Heart right ventricle (tissue), 16 donors: ENCODE measurements at places on chromosomes 5 and 9. TPM values are rescaled to one million over a fixed set of nuclear protein-coding genes. Genes with fewer than 3 reads are reported as not detected.

PALM2AKAP2 gene
- 3.7 TPM for polyA plus RNA-seq

LHX2 gene
- polyA plus RNA-seq, result 0.23 TPM

FUT7 gene
- 0.07 TPM for polyA plus RNA-seq

RGS14 gene
- 2.6 TPM for polyA plus RNA-seq

RASEF gene
- not detected for polyA plus RNA-seq

FAM78A gene
- 27.3 TPM for polyA plus RNA-seq

MYOT gene
- polyA plus RNA-seq, result 180 TPM

ERBIN gene
- 12.5 TPM for polyA plus RNA-seq

GRCh38 chr5:107687937-107688336 lies 17.2 kb upstream of the EFNA5 start:
- H3K4me1 ChIP-seq, result no peaks in the 10 kb centered on the region
- no peak overlapping the region for H3K4me3 ChIP-seq
- no peak for DNase-seq
- no peaks in the 10 kb centered on the region for H3K27me3 ChIP-seq

DNA sequence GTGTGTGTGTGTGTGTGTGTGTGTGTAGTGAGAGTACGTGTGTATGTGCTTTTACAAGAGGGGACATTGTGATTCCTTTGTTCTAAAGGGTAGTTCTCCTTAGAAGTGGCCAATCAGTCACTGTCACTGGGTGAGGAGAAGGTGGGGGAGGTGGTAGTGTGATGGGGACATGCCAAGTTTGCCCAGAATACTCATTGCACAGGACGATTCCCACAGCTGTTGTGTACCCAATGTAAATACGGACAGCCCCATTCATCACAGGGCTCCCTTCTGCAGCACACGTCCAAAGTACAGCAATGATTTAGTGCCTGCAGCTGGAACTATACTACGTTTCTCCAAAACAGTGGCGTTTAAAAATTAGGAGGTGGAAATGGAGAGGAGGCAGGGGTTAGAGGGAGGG lies 287.8 kb downstream of the TLR4 start:
- no peaks in the 10 kb centered on the region for H3K27me3 ChIP-seq
- no peak overlapping the region for H3K4me3 ChIP-seq
- DNase-seq, result no peak
- no peaks in the 10 kb centered on the region for H3K36me3 ChIP-seq

DNA sequence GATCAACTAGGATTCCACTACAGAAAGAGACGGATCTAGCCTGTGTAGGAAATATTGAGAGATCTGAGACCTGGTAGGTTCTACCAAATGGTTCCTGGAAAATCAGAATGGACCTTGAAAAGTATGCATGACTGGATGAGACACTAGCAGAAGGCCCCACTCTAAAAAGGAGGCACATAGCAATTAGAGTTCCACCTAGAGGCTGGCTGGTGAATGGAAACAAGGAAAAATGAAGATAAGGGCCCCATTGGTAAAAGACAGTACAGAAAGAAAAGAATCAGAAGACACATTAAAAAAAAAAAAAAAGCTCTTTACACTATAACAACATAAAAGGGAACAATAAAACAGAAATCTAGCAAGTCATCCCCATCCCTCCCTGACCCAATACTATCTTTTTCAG lies 518.5 kb downstream of the NR2F1-AS1 start:
- no peaks in the 10 kb centered on the region for H3K4me1 ChIP-seq
- H3K4me3 ChIP-seq, result no peak overlapping the region
- no peaks in the 10 kb centered on the region for H3K36me3 ChIP-seq
- H3K27ac ChIP-seq, result no peak overlapping the region
- H3K27me3 ChIP-seq, result no peaks in the 10 kb centered on the region
- DNase-seq, result no peak

DNA sequence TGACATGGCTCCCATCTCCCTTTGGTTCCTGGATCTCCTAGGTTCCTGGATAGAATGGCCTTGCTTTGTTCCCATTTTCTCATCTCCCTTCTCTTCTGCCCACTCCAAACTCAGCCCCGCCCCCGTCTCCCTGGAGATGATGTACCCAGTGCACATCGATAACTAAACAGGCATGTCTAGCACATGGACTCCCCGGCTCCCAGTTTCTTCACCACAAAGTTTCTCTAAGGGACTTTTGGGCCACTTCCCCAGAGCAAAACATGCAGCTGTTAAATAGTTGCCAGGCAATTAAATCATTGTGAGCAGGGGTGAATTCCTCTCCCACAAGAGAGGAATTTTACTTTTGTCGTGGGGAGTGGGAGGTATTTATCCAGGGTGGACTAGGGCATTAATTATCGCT lies 259.0 kb downstream of the GADD45G start:
- no peak overlapping the region for H3K27ac ChIP-seq
- peaks cover 5% of the 10 kb centered on the region for H3K4me1 ChIP-seq
- no peak for DNase-seq
- H3K27me3 ChIP-seq, result no peaks in the 10 kb centered on the region
- H3K4me3 ChIP-seq, result no peak overlapping the region

- H3K4me1 ChIP-seq, result peaks cover 59% of the 10 kb centered on the region
- DNase-seq, result no peak
- H3K4me3 ChIP-seq, result no peak overlapping the region
- H3K27me3 ChIP-seq, result no peaks in the 10 kb centered on the region
Observed at GRCh38 chr5:78526049-78526525, 122.5 kb downstream of the LHFPL2 start.

DNA sequence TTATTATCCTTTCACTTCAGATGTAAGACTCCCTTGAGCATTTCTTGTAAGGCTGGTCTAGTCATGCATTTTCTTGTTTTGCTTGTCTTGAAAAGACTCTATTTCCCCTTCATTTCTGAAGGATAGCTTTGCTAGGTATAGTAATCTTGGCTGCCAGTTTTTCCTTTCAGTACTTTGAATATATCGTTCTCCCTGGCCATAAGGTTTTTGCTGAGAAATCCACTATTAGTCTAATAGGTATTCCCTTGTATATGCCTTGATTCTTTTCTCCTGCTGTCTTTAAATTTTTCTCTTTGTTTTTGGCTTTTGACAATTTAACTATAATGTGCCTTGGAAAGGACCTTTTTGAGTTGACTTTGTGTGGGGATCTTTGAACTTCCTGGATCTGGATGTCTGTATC lies 16.8 kb upstream of the OR2S2 start:
- H3K4me1 ChIP-seq, result no peaks in the 10 kb centered on the region
- H3K4me3 ChIP-seq, result no peak overlapping the region
- H3K27me3 ChIP-seq, result peaks cover 9% of the 10 kb centered on the region
- H3K36me3 ChIP-seq, result no peaks in the 10 kb centered on the region

DNA sequence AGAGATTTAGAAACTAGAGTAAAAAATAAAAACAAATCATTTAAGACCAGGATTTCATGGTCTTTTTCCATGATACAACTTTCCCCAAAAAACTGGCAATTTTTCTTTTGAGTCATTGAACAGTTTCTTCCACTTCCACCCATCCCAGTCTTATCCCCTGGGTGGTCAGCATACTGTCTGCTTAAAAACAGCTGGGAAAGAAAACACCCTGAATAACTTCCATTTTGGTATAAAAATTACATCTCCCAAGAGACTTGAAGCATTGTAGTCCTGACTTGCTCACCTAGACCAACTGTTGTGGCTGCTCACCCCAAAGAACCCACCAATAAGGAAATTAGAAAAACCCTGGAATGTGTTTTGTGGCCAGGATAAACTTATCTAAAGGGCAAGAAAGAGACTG lies 731.3 kb downstream of the NR2F1-AS1 start:
- H3K27ac ChIP-seq, result no peak overlapping the region
- H3K27me3 ChIP-seq, result no peaks in the 10 kb centered on the region
- H3K4me3 ChIP-seq, result no peak overlapping the region
- no peak for DNase-seq

DNA sequence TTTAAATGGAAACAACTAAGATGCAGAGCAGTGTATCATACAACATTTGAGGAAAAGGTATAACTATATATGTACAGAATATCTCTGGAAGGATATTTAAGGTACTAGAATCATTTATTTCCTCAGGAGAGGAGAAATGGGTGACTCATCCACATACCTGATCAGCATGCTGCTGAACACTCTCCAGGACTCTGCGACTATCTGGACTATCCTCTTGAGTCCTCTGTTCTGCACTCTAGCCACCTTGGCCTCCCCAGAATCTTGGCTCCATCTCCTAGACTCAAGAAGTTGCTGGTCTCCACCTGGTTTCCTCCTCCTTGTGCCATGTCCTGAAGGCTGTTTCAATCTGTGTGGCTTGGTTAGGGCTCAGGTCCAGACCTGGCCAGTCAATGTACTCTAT lies 8.8 kb upstream of the PRDM6 start:
- no peak overlapping the region for H3K4me3 ChIP-seq
- no peaks in the 10 kb centered on the region for H3K27me3 ChIP-seq
- DNase-seq, result no peak
- no peaks in the 10 kb centered on the region for H3K36me3 ChIP-seq

GRCh38 chr5:127077366-127077765 lies 4.1 kb upstream of the C5orf63 start:
- no peaks in the 10 kb centered on the region for H3K36me3 ChIP-seq
- DNase-seq, result no peak
- H3K27me3 ChIP-seq, result no peaks in the 10 kb centered on the region
- H3K4me1 ChIP-seq, result peaks cover 13% of the 10 kb centered on the region

DNA sequence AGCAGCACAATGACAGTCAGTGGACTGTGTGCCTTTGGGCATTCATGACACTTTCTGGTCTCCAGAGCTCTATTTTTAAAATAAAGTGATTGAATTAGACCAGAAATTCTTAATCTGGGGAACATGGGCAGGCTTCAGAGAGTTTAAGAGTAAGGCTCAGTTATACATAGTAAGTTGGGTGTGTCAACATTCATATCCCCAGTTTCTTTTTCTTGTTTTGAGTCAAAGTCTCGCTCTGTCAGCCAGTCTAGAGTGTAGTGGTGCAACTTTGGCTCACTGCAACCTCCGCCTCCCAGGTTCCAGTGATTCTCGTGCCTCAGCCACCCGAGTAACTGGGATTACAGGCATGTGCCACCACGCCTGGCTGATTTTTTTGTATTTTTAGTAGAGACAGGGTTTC lies 13.7 kb upstream of the KIF4B start:
- no peaks in the 10 kb centered on the region for H3K4me1 ChIP-seq
- H3K4me3 ChIP-seq, result no peak overlapping the region
- no peak for DNase-seq
- no peak overlapping the region for H3K27ac ChIP-seq

DNA sequence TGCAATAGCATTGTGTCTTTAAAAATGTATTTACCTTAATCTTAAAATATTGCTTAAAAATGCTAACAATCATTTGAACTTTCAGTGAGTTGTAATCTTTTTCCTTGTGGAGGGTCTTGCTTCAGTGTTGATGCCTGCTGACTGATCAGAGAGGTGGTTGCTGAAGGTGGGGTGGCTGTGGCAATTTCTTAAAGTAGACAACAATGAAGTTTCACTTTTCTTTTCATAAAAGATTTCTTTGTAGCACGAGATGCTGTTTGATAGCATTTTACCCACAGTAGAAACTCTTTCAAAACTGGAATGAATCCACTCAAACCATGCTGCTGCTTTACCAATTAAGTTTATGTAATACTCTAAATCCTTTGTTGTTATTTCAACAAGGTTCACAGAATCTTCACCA lies 50.8 kb downstream of the NR3C1 start:
- H3K36me3 ChIP-seq, result no peaks in the 10 kb centered on the region
- H3K4me1 ChIP-seq, result peaks cover 4% of the 10 kb centered on the region
- no peak for DNase-seq
- no peak overlapping the region for H3K27ac ChIP-seq
- no peaks in the 10 kb centered on the region for H3K27me3 ChIP-seq
- H3K4me3 ChIP-seq, result no peak overlapping the region

DNA sequence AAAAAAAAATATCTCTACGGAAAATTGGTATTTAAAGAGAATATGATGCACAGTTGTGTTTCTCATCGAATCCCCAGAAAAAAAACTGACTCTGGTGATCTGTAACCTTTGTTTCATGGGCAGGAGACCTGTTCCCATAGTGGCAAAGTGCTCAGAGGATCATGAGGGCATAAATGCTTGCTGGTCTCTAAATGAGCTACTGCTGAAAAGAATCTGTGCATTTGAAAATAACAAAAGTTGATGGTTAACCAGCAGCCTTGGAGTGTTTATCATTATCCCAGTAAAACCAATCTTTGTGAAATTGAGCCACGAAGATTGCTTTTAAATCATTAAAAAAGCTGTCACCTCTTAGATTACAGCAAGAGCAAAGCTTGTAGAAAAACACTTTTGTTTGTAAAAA lies 775.4 kb downstream of the MTRR start:
- H3K27me3 ChIP-seq, result no peaks in the 10 kb centered on the region
- H3K27ac ChIP-seq, result no peak overlapping the region
- H3K36me3 ChIP-seq, result no peaks in the 10 kb centered on the region

GRCh38 chr5:132961887-132962286 lies 1.5 kb downstream of the AFF4 start:
- peak overlapping the region; percentile 99 for H3K27ac ChIP-seq
- no peak for DNase-seq
- H3K4me1 ChIP-seq, result peaks cover 37% of the 10 kb centered on the region
- peaks cover 4% of the 10 kb centered on the region for H3K36me3 ChIP-seq
- peak overlapping the region; percentile 96 for H3K4me3 ChIP-seq
- no peaks in the 10 kb centered on the region for H3K27me3 ChIP-seq

DNA sequence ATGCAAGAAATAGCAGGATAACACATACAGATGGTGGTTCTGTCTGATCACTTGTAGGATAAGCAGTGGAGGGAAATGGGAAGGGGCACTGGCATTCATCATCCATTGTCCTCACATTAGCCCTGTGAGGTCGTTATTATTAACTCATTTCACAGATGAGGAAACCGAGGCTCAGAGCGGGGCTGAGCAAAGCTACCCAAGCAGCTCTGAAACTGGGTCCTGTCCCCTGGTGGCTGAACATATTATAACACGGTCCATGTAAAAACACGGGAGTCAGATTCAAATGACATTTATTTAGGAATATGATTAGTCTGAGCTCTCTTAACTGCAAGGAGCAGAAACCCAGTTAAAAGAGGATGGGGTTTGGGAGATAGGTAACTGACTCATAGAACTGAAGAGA lies 43.1 kb downstream of the HRH2 start:
- no peaks in the 10 kb centered on the region for H3K27me3 ChIP-seq
- no peak overlapping the region for H3K27ac ChIP-seq
- H3K4me3 ChIP-seq, result no peak overlapping the region
- DNase-seq, result no peak

GRCh38 chr5:41201082-41201772 lies 12.1 kb downstream of the C6 start:
- H3K27ac ChIP-seq, result peak overlapping the region; percentile 10
- no peaks in the 10 kb centered on the region for H3K4me1 ChIP-seq
- no peak for DNase-seq
- no peak overlapping the region for H3K4me3 ChIP-seq

DNA sequence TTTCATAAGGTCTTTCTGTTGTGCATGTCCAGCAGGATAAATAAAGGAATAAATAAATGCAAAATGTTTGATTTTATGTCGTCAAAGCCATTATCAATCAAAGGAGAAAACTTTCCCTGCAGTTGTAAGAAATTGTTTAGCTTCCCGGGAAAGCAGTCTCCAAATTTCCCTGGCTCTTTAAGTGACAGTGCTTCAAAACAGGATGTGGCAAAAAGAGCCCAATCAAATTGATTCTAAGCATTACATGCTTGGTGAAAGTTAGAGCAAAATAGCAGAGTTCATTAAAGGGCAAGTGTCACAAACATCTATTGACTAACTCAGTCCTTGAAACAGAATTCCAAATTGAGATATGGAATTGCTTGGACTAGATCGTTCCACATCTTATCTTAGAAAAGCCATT lies 704.1 kb downstream of the PRELID2 start:
- no peak for DNase-seq
- no peaks in the 10 kb centered on the region for H3K27me3 ChIP-seq
- H3K4me1 ChIP-seq, result no peaks in the 10 kb centered on the region
- H3K27ac ChIP-seq, result no peak overlapping the region
- no peaks in the 10 kb centered on the region for H3K36me3 ChIP-seq
- H3K4me3 ChIP-seq, result no peak overlapping the region

- peak; percentile 85 for DNase-seq
- H3K4me1 ChIP-seq, result peaks cover 29% of the 10 kb centered on the region
- H3K36me3 ChIP-seq, result peaks cover 36% of the 10 kb centered on the region
- no peaks in the 10 kb centered on the region for H3K27me3 ChIP-seq
- peak overlapping the region; percentile 94 for H3K27ac ChIP-seq
- peak overlapping the region; percentile 67 for H3K4me3 ChIP-seq
Observed at GRCh38 chr9:35756275-35757225, 2.5 kb upstream of the MSMP start.
